ENCODE measurements at places on chromosomes 7 and 10.

GRCh38 chr7:7051206-7051877 is 131.0 kb upstream of the C1GALT1 start:
- no peak for DNase-seq

- DNase-seq: no peak
Measured at GRCh38 chr7:36283711-36284130, 105.9 kb upstream of the ANLN start.

DNA sequence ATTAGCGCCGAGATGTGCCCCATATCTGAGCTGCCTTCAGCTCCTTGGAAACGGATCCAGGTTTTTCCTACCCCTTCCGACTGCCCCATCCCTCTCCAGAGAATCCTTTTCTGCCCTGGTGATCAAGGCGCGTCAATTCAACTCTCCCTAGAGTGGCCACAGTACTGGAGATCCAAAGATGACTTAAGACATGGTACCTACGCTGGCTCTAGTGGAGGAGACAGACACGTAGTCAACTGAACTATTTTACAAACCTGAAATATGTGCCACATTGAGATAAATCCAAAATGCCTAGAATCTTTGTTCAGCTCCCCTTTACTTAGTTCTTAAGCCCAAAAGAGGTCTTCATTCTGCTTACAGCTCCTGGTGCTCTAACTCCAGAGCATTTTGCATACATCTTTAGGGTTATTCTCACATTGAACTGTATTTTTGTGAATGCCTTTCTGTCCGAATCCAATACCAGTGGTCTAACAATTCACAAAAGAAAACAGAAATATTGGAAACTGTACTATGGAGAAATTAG is 444 bp upstream of the TNPO3 start:
- DNase-seq: no peak

DNA sequence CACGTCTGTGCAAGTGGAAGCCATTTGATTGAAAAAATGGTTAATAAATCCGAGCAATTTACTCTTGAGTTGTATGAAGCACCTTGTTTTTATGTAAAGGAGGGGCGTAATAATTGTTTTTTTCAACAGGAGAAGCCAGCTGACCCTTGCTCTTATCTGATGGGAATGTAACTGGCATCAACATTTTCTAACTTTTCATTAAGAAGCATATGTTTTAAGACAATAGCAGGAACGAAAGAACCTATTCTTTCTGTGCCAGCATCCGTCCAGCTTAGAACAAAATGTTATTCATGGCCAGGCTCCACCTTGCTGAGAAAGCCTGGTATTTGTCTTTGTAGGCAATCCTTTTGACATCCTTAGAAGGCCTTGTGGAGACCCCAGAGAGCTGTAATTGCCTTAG is 22.2 kb upstream of the AFAP1L2 start:
- no peak for DNase-seq

- DNase-seq: no peak
Measured at GRCh38 chr10:49115796-49116508, 630 bp upstream of the VSTM4 start.

DNA sequence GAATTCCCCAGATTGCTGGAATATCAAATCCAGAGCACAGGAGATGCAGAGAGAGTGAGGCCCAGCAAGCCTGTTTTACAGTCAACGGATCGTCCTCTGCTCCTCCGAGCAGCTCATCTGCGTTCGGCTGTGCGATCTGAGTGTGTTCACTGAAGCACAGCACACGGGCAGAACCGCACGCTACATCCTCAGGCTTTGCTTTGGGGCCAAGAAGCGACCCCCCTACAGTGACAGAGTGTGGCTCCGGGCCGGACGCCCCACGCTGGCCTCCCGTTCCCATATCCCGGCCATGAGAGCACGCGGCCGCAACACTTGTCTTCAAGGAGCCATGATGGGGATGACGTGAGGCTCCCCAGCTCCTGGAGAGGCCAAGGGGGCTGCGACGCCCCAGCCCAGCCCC is 431.4 kb downstream of the DNAJB6 start:
- DNase-seq: no peak

DNA sequence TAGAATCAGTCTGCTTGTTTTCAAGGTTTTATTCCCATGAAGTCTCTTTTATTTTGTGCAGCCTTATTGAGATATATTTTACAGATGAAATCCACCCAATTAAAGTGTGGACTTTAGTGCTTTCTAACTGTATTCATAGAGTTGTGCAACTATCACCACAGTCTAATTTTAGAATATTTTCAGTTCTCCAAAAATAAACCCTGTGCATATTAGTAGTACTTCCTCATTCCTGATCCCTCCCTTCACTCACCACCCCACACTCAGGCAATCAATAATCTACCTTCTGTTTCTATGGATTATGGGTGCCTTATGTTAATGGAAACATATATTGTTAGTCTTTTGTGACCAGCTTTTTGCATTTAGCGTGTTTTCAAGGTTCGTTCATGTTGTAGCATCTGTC is 185.7 kb upstream of the TMEM72 start:
- no peak for DNase-seq

DNA sequence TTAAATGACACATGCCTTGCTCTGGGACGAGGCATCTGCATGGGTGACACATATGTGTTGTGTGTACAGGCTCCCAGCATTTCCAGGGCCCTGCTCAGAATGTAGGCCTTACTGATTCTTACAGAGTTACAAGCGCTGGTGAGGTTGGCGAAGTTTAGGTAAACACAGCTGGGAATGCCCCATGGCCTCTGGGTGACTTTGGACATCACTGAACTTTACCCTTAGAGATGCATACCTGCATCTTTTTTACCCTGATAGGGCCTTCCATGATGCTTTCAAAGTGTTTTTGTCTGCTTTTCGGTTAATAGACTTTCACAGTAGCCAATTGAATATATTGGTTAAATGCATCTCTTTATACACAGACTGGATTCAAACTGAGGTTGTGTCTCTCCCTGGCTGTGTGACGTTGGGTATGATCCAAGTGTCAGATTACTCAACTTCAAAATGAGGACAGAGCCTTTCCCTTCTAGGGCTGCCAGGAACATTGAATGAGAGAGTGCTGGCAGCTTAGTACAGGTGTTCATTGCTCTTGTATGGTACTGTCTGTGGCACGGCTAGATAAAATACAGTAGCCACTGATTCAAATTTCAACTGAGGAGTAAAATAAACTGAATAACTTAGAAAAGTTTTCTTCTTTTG is 29.5 kb downstream of the EGFR start:
- no peak for DNase-seq

DNA sequence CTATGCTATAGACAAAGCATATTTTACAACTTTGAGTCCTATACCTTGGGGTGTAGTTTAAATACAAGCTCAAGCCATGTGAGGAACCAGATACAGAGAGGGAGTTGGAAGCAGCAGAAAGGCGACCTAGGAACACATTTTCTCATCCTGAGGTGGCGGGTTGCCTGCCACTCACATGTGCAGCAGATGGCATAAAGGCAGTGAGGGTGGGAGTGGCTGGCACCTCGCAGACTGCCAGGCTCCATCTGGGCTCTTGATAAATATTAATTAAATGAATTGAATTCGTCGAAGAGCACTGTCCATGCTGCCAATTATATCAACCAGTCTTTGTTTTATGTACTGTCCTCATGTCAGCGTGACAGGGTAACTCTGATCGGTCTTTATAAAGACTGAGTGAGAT is 79.0 kb upstream of the SEMA3C start:
- DNase-seq: no peak

Data from RCC 7860 (cell line).